H4 (cell line): ENCODE measurements at places on chromosomes 3 and 15.

GRCh38 chr3:101204246-101204645 is 116.1 kb downstream of the IMPG2 start:
- no peak for DNase-seq

DNA sequence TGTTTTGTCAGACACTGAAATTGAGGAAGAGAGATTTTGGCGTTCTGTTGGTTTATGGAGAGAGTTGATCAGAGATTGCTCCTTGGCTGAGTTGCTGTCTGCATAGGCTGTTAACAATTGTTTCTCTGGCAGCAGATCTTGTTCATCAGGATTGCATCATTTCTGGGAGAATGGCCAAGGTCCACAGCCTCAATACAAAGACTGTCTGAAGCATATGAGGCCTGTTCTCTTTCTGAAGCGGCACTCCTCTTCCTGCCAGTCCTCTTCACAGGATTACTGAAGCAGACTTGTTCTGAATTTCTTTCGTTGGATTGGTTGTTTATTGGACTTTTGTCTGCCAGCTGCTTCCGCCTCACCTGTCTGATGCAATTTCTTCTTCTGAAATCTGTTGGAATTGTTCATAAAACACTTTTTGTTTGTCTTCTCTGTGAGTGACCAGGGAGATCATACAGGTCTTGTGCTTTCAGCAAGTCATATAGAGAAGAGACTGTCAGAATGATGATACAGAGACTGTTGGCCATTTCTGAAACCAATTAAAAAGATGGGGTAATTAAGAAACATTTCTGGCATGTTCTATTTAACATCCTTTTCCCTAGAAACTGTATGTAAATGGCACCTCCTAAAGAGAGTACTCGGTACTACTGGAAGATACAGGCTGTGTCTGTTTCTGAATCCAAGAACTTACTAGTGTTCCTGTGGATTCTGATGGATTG is 25.5 kb downstream of the SETD5 start:
- peak; percentile 93 for DNase-seq

DNA sequence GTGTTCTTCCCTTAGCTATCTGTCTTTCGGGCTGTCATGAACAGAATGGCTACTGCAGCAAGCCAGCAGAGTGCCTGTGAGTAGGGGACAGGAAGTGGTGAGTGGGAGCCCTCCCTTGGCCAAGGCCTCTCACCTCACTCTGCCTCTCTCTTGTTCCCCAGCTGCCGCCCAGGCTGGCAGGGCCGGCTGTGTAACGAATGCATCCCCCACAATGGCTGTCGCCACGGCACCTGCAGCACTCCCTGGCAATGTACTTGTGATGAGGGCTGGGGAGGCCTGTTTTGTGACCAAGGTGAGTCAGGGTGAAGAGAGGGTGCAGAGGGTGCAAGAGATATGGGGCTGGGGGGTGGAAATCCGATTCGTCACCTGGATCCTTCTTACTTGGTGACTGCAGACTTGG is 3.0 kb downstream of the DLL4 start:
- DNase-seq: no peak

DNA sequence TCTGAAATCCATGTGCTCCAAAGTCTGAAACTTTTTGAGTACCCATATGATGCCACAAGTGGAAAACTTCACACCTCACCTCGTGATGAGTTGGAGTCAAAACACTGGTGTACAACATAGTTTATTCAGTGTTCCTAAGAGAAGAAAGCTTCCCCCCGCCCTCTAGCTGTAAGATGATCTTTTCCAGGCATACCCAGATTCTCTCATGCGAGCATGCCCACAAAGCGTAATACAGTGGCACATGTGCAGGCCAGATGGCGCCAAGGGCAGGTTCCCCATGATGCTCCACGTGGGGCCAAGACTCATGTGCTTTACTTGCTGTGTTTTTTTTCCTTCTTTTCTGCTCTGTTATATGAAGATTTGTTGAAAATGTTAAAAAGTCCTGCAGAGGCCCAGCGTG is 104.9 kb upstream of the LRRFIP2 start:
- DNase-seq: no peak

- DNase-seq: no peak
Observed at GRCh38 chr3:51391566-51392354, 675 bp downstream of the RBM15B start.

DNA sequence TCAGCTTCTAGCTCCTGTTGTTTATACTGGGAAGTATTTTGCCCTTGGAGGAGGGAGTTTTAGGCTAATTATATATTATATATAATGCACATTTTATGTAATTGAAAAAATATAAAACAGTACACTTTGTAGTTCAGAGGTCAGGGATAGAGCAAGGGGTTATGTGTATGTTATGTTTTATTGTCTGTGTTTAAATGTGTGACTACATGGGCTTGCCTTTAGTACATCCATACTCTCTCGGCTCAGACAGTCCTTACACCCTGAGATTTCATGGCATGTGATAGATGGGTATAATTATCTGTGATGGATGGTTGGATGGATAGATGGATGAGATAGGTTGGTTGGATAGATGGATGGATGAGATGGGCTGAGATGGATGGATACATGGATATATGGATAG is 17.4 kb upstream of the ST3GAL6 start:
- DNase-seq: no peak

DNA sequence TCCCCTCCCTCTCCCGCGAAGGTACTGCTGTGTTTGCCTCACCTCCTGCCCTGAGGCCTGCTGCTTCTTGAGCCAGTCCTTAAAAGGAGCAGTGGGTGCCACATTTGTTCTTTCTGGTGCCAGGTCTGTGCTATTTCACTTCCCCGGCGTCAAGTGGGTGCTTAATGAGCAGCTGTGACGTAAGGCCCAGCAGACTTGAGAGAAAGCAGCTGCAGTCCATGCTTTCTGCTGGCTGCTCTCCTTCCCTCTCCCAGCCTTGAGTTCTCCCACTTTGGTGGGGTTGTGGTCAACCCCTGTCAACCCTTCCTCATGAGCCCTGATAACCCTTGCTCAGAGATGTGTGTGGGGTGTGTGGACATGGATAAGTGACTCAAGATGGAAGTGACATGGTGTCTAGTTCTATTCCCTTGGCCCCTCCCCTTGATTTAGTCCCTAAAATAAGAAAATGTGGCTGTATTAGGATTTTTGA is 6.9 kb downstream of the INAFM2 start:
- no peak for DNase-seq

DNA sequence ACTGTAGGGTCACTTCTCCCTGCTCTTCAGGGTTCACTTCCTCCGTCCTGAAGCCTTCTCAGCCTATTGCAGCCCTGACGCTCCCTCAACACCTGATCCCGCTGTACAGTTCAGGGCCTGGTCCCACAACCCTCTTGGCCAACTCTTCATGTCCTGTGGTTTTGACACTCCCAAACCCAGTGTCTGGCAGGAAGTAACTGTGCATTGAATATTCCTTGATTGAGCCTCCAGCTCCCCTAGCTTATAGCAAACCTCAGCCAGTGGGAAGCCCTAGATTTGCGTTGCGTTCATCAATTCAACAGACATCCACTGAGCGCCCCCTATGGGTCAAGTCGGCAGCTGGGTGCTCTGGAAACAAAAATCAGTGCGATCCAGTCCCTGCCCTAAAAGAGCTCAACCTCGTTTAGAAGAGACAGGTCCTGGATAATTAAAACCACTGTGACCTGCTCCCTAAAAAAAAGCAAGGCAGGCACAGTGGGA is 13.5 kb downstream of the UBAP1L start:
- DNase-seq: no peak

- DNase-seq: no peak
Observed at GRCh38 chr3:185457376-185457775, 41.5 kb downstream of the TMEM41A start.

DNA sequence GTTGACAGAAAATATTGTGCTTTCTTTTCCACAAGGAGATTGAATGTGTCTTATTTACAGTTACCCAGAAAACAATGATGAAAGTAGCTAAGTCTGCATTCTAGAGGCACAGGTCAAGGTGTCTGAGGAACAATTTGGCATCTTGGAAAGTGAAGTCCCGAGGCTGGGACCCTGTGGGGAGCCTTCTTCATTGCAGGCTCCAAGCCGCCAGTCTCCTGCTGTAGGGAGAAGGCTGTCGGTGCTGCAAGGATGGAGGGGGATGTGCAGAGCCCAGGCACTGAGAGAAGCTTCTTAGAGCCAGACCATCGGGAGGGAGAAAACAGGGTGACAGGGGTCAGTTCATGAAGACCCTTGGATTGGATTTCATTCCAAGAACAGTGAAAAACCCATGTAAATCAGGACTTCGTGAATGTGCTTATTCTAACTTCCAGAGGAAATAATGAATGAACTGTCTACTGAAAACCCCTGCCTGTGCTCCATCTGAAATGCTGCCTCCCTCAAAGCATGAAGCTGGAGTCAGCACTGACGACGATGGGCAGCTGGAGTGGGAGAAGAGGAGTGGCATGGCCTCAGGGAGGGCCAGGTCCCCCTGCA is 25.2 kb upstream of the NSMCE3 start:
- DNase-seq: no peak

- no peak for DNase-seq
Observed at GRCh38 chr15:90762109-90762508, 45.0 kb downstream of the BLM start.

GRCh38 chr15:74997141-74997540 is 1.8 kb downstream of the SCAMP5 start:
- no peak for DNase-seq

GRCh38 chr3:46884929-46885328 is 7.4 kb downstream of the PTH1R start:
- DNase-seq: no peak

DNA sequence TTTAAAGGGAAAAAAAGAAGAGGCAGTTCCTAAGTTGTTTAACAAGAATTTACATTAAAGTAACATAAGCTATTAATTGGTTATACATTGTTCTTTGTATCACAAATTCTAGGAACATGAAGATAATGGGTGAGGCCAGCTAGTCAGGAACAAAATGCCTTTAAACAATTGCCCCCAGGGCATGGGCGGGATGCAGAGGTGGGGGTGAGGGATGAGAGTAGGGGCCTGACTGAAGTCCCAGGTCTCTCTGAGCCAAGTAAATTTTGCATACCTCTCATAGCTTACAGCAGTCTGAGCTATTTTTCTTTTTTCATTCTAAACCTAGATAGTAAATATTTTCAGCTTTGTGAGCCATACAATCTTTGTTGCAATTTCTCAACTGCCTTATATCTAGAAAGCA is 77.8 kb upstream of the RNU6-1 start:
- no peak for DNase-seq

DNA sequence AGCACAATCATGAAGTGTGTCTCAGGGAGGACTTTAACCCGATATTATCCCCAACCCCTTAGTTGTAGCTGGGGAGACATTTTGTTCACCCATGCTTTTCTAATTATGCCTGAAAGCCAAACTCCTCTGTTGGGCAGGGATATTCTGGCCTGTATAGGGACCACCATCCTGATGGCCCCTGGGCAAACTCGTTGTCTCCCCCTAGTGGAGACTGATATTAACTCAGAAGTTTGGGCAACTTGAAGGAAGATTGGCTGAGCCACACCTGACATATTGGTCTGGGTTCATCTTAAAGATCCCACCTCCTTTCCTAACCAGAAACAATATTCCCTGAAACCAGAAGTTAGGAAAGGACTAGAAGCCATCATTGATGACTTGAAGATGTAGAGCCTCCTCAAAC is 42.3 kb downstream of the TM4SF18 start:
- DNase-seq: no peak

DNA sequence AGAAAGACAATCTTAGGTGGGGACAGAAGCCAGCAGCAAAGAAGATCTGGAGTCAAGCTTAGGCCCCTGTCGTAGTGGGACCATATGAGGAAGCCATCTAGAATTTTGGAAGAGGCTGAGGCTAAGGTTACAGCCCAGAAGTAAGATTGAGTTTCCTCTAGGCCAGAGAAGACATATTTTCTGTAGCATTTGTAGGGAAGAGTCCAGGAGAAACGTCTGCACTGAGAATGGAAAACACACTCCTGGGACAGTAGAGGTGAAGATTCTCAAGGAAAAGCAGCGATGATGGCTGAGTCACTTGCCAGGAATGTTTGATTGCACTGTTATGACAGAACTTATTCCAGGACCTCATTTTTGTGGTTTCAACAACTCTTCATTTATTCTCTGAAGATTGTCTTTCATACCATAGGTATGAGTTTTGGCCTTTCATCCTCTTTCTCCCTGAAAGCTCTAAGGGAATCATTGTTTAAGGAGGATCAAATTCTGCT is 107.2 kb downstream of the GTPBP8 start:
- no peak for DNase-seq

GRCh38 chr3:14261229-14261628 is 82.6 kb downstream of the LSM3 start:
- peak; percentile 64 for DNase-seq

- peak; percentile 62 for DNase-seq
Observed at GRCh38 chr15:68819495-68820294, 1.0 kb downstream of the ANP32A start.

- no peak for DNase-seq
Observed at GRCh38 chr15:63140936-63141335, 16.3 kb downstream of the RPS27L start.

DNA sequence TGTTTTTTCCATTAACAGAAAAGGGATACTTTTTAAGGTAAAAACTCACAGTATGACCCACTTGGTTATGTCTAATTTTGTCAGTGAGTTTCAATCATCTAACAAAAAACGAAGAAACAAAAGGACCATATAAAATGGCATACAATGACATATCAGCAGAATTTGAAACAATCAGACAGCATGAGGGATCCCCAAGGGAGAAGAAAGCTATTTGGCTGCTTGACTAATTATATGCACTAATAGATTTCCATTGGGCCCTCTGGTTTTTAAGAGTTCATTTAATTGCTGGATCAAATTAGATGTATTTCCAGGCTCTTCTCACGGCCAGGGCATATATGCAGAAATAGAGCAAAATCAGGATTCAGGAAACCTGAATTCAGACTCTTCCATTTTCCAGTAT is 376.4 kb upstream of the GBE1 start:
- no peak for DNase-seq

- DNase-seq: peak; percentile 61
Observed at GRCh38 chr3:197791113-197791891, at the start of gene LRCH3. LRCH3 (plus strand) TSS chr3:197791254; CDS start chr3:197791279, 25 bp downstream.

GRCh38 chr3:121698476-121698875 is 37.8 kb upstream of the HCLS1 start:
- no peak for DNase-seq

- no peak for DNase-seq
Observed at GRCh38 chr3:21752749-21753347, 1.8 kb upstream of the ZNF385D start.

- no peak for DNase-seq
Observed at GRCh38 chr3:173586166-173586565, 188.6 kb downstream of the NLGN1 start.
